ENCODE measurements at places on chromosomes 12 and 14. TPM values are rescaled to one million over a fixed set of nuclear protein-coding genes. Genes with fewer than 3 reads are reported as not detected.

The TBX5 gene
- 0.21 TPM for total RNA-seq

The KRT85 gene
- not detected for total RNA-seq

The MIP gene
- not detected for total RNA-seq

The SLC17A8 gene
- total RNA-seq = 0.26 TPM

The SSPN gene
- 2.5 TPM for total RNA-seq

The AQP6 gene
- 0.21 TPM for total RNA-seq

The KCNC2 gene
- total RNA-seq = not detected

The USP44 gene
- total RNA-seq = 120 TPM

All from WTC11 (cell line).